Substantia nigra (tissue), 51 donors: ENCODE measurements at places on chromosomes 7 and 10.

- no peak for DNase-seq
Observed at GRCh38 chr7:137590071-137590755, 246.7 kb upstream of the PTN start.

DNA sequence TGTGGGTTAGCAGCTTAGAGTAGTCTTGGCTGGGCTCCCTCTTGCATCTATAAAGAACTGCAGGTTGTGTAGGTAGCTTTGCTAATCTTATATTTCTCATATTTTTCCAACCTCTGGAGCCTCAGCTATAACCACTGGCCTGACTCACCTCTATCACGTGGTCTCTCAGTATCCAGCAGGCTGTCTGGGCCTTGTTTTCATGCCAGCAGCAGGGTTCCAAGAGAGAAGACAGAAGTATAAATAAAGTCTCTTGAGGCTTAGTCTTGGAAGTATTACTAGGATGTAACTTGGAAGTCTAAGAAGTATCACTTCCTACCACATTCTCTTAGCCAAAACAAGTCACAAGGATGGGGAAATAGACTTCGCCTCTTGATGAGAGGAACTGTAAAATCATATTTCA lies 73.3 kb downstream of the WIPF3 start:
- DNase-seq, result no peak

DNA sequence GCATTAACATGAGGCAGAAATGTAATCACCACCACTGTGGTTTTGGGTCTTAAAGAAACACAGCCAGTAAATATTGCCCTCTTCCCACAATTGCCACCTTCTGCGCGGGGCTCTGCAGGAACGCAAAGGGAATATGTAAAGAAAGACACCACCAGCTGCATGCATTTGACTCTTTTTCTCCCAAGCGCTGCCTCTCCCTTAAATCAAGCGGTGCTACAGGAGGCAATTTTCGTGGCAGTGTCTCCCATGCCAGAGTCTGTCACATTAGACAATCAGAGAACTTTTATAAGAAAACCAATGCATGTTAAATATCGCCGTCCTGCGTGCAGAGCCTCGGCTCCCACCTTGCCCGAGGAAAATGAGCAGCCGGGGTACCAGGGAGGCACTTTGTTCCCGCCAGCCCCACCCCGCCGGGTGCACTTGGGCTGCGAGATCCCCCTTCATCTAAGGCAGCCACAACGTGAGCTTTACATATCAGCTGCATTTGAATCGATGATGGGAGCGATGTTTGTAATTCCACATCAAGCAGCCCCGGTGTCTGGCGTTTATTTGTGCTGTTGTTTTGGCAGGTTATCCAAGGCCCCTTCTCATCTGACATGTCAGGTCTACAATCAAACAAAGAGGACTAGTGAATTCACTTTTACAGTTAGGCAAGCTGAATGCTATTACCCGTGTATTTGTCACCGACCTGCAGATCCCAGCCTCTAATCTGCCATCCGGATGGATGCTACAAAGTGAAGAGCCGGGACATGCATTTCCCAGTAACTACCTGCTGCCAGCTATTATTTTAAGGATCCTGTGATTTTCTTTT lies 72.3 kb upstream of the MGMT start:
- DNase-seq, result no peak

GRCh38 chr10:283140-283479 lies 147.9 kb downstream of the ZMYND11 start:
- DNase-seq, result no peak

DNA sequence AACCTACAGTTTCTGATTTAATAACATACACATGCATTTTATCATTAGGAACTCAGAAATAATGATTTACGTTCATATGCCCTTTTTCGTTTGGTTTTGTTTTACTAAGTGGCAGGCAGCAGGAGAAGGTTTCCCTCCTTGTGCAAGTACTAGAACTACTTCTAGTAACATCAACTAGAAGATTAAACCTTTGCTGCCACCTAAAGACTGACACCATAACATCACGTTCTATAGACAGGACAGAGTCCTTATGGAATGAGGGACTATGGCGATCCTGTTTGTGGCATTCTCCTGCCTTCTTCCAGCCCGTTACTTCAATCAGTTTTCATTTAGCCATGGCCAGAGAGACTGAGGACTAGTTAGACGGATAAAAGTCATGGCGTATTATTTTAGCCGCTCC lies 53.2 kb downstream of the GAD2 start:
- DNase-seq, result no peak

DNA sequence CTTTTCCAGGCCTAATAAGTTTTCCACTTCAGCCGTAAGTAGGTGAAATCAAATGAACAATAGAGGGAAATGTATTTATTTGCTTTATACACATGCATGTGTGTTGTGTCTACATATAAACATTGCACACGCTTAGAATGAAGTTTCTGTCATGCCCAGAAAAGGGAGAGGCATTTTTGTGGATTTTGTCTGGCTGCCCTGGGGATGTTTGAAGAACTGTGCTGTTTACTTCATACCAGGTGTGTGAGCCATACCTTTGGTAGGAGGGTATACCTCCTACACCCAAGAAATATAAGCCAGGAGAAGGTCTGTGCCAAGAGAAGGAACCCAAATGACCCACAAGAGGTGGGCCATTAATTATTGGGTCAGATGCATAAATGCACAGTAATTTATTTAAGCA lies 12.8 kb downstream of the GATAD1 start:
- no peak for DNase-seq

DNA sequence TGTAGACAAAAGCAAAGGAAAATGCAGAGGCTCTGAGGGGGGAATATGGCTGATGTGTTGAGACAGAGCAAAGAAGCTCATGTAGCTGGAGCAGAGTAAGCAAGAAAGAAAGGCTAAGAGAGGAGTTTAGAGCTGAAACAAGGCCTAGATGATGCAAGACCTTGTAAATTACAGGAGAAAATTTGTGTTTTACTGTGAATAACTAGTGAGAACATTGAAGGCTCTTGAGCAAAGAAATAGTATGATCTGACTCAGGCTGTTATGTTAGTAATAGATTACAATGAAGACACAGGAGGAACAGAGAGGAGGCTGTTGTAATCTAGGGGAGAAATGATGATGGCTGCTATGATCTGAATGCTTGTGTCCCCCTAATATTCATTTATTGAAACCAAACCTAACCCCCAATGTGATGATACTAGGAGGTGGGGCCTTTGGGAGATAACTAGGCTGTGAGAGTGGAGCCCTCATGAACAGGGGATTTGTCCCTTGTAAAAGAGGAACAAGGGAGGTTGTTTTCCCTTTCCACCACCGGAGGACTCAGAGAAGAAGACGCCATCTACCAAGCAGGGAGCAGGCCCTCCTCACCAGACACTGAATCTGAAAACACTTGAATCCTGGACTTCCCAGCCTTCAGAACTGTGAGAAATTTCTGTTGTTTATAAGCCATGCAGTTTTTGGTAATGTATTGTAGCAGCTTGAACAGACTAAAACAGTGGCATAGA lies 394.9 kb downstream of the HTR7 start:
- DNase-seq, result no peak

DNA sequence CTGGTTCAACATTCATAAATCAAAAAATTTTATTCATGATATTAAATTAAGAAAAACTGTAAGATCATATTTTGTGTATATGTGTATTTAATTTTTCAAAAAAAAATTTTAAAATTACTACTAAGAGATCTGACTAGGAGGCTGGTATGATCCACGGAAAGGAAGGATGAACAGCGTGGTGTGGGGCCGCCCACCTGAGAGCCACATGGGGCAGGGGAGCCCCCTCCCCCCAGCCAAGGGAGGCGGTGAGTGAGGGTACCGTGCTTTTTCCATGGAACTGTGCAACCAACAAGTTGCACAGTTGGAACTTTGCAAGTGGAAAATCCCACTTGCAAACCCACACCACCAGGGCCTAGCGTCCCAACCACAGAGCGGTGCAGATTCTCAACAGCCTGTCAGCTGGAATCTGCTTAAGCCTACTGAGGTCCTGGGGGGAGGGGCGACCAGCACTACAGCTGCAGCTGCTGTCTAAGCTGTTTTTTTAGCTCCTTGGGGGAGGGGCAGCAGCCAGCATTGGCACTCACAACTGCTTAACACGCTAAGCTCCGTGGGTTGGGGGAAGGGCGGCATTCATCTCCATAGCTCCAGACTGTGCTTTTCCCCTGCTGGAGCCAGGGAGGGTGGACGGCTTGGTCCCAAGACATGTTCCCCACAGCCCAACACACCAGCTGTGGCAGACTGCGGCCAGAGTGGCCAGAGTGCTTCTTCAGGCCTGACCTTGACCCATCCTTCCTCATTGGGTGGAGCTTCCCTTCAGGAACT lies 94.2 kb upstream of the IGFBP3 start:
- no peak for DNase-seq

DNA sequence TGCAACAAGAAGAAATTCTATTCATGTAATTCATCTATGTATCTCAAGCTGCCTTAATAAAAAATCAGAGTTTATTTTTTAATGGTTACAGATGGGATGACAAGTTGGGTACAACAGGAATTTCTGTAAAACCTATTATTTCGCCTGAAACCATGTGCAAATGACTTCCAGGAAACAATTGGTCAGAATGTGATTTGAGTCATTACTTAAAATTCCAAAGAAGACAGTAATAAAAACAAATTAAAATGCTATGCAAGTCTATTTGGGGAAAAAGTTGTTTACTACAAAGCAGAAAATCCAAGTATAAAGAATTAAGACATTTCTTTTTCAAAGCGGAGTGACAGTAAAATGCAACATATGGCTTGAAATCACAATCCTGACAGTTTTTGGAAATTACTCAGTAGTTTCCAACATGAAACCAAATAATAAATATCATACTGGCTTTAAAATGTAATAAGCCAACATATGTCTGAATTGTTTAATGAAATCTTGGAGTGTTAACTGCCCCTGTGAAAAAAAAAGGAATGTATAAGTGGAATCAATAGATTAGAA lies 41.5 kb upstream of the SEMA3C start:
- no peak for DNase-seq

DNA sequence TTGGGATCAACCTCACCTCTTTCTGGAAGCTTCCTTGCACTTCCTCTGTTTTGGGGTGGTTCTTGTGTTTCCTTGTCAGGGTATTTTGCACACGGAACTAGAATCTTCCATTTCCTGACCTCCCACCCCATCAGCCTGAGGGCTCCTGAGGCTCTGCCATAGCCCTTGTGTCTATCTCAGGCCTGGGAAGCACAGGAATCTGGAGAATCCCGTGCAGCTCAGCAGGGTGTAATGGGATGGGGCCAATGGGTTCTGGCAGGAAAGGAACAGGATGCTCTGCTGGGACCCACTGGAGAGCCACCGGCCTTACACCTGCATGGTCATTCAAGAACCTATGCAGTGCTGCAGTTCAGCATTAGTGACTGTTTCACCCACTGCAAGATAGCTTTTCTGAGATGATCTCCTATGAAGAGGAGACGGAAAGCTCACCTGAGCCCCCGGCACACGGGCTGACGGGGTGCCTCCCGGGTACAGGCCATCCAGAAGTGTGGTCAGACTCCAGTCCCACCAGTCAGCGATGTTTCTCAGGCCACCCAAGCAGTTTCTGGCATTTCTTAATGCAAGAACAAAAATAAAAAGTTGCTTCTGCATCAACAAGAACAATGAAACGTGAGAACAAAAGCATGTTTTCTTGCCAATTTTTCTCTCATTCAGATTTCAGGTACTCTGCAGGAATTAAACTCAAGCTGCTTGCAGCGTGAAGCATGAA lies 133.2 kb downstream of the PKD1L1 start:
- DNase-seq, result no peak

GRCh38 chr7:40223451-40224127 lies 88.8 kb downstream of the SUGCT start:
- no peak for DNase-seq
